ENCODE measurements at places on chromosomes 7 and 10.
A peak's percentile ranks its signal among the peaks of the same experiment; 100 is the strongest.

DNA sequence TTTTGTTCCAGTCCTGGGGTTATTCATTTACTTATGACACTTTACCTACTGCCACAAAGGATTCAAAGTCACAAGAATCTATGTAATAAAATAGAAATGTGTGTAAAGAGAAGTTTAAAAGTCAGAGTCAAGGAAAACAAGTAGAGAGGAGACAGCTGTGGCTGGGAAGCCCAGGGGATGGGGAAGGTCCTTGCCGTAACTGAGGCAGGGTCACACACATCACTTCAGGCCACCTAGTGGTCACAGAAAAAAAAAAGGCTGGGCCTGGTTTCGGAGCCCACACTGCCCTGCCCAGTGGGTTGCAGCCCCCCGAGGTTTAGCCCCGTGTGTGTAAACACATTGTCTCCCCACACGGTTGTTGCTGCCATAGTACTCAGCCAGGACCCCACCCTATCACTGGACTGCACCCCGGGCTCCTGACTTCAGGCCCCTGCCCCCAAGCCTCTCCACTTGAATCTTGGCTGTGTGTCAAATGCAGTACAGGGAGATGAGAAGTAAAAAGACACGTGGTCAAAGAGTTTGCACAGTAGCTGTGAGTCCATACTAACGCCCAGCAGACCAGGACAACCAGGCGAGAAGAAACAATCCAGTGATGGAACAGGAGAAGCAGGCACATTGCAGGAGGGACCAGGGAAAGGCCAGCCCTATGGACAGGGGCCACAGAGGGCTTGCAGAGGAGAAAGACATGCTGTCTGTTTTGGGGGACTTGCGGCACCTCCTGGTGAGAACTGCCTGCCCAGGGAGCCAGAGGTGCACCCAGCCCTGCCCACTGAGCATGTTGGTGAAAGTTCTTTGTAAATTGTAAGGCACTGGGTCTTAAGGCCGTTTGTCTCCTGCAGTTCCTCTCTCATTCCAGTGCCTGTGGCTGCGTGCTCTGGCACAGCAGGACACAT is 91.4 kb upstream of the MACROH2A2 start:
- H3K27ac ChIP-seq, result no peak overlapping the region
- H3K4me3 ChIP-seq, result no peak overlapping the region
- peaks cover 4% of the 10 kb centered on the region for H3K27me3 ChIP-seq

- no peaks in the 10 kb centered on the region for H3K4me1 ChIP-seq
- H3K36me3 ChIP-seq, result no peaks in the 10 kb centered on the region
- H3K27me3 ChIP-seq, result peaks cover 19% of the 10 kb centered on the region
These were observed 8.0 kb upstream of the MBL2 start for GRCh38 chr10:52780391-52781155.

- H3K4me3 ChIP-seq, result no peak overlapping the region
- no peaks in the 10 kb centered on the region for H3K27me3 ChIP-seq
- H3K36me3 ChIP-seq, result no peaks in the 10 kb centered on the region
- peaks cover 13% of the 10 kb centered on the region for H3K4me1 ChIP-seq
- DNase-seq, result no peak
- no peak overlapping the region for H3K27ac ChIP-seq
These were observed 203.4 kb upstream of the PRKCQ start for GRCh38 chr10:6783471-6783870.

GRCh38 chr10:6755781-6756460 is 175.8 kb upstream of the PRKCQ start:
- peak overlapping the region; percentile 47 for H3K27ac ChIP-seq
- H3K27me3 ChIP-seq, result no peaks in the 10 kb centered on the region
- DNase-seq, result peak; percentile 87
- H3K36me3 ChIP-seq, result no peaks in the 10 kb centered on the region
- H3K4me3 ChIP-seq, result no peak overlapping the region

GRCh38 chr10:34886906-34887642 is 72.0 kb upstream of the PARD3 start:
- H3K27me3 ChIP-seq, result peaks cover 9% of the 10 kb centered on the region
- H3K4me1 ChIP-seq, result no peaks in the 10 kb centered on the region
- DNase-seq, result no peak
- no peaks in the 10 kb centered on the region for H3K36me3 ChIP-seq
- H3K27ac ChIP-seq, result no peak overlapping the region

DNA sequence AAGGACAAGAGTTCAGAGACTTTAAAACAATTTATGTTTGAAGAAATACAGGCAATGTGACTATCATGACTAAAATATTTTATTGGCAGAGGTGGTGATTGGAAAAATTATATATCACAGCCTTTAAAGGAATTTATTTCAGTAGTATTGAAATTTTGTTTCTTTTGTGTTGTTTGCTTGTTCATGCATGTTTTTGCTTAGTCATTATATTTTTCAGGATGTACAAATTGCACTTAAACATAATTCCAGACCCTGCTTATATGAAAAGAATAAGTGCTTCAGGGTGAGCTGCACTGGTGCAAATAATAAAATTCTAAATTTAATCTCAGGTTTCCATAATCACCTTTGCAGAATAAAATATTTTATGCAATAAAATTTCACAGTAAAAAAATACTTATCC is 283.3 kb downstream of the PPP1R3A start:
- no peak overlapping the region for H3K27ac ChIP-seq
- no peaks in the 10 kb centered on the region for H3K4me1 ChIP-seq
- H3K27me3 ChIP-seq, result no peaks in the 10 kb centered on the region
- no peak overlapping the region for H3K4me3 ChIP-seq
- no peaks in the 10 kb centered on the region for H3K36me3 ChIP-seq
- no peak for DNase-seq

- H3K4me3 ChIP-seq, result no peak overlapping the region
- no peaks in the 10 kb centered on the region for H3K36me3 ChIP-seq
- no peaks in the 10 kb centered on the region for H3K27me3 ChIP-seq
- H3K4me1 ChIP-seq, result peaks cover 5% of the 10 kb centered on the region
These were observed 3.4 kb downstream of the SLC35G1 start for GRCh38 chr10:93897070-93897780.

Measured in IMR-90 (cell line).